Chondrocyte (in vitro differentiated cells): ENCODE measurements at places on chromosomes 12 and 14. TPM values are rescaled to one million over a fixed set of nuclear protein-coding genes. Genes with fewer than 3 reads are reported as not detected.
A peak's percentile ranks its signal among the peaks of the same experiment; 100 is the strongest.

FGF23 gene
- not detected in 3 replicates for total RNA-seq

DNA sequence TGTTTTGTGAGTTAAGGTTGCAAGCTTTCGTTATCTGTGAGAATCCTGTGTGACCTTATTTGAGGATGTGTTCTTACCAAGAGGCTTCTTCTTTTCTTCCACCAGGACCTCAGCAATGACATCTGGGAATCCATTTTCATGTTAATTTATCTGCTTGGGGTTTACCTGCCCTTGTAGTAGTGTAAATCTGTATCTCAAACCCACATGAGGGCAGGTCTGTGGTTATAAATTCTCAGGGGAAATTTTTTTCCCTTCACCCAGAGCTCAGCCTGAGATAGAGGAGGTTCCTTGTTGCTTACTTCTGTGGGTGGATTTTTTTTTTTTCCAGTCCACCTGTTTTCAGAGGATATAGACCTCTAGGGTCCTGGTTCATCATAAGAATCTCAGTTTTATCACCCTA, 70.8 kb downstream of the AKAP6 start:
- no peak overlapping the region for H3K4me3 ChIP-seq
- peaks cover 34% of the 10 kb centered on the region for H3K4me1 ChIP-seq
- DNase-seq, result no peak
- H3K27ac ChIP-seq, result no peak overlapping the region
- H3K27me3 ChIP-seq, result no peaks in the 10 kb centered on the region

DNA sequence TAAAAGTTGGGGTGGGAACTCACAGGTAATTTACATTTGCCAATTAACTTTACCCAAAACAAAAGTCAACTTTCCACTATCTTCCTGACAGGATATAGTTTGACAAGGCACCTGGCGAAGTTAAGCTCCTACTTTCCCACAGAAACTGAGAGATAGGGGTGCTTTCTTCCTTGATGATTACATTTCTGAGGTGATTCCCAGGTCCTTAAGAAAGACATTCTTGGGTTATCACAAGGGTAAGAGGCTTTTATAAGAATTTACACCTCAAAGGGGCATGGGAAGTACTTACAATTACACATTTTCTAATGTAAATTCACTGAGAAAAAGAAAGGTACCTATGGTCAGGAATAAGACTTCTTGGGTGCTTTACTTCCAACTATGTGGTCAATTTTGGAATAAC, 660.9 kb upstream of the MGAT4C start:
- H3K4me3 ChIP-seq, result no peak overlapping the region
- no peak for DNase-seq
- H3K4me1 ChIP-seq, result no peaks in the 10 kb centered on the region

DNA sequence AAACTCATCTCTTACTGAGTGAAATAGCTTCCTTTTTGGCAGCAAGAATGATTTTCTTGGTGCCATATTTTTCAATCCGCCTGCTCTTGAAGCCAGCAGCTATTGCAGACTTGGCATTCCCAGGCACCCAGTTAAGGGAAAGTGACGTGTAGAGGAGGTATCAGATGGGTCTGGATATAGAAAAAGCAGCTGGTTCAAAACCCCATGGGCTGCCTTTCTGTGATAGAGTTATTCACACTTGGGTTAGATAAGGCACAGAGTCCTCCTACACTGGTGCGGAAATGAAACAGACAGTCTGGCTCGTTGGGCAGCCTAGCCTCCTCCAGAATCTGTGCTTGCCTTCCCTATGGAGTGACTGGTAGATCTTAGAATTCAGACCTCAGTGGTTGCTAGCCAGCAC, 62.2 kb downstream of the PTPN11 start:
- H3K27ac ChIP-seq, result no peak overlapping the region
- no peaks in the 10 kb centered on the region for H3K4me1 ChIP-seq
- H3K4me3 ChIP-seq, result no peak overlapping the region
- peaks cover 45% of the 10 kb centered on the region for H3K36me3 ChIP-seq
- DNase-seq, result no peak

PLEKHG7 gene
- not detected in 3 replicates for total RNA-seq

GRCh38 chr12:48788524-48788853, 400 bp downstream of the ADCY6 start:
- no peak for DNase-seq
- H3K27me3 ChIP-seq, result no peaks in the 10 kb centered on the region
- H3K4me1 ChIP-seq, result peaks cover 38% of the 10 kb centered on the region
- peak overlapping the region; percentile 93 for H3K4me3 ChIP-seq
- H3K27ac ChIP-seq, result peak overlapping the region; percentile 92
- no peaks in the 10 kb centered on the region for H3K36me3 ChIP-seq

CIROP gene
- total RNA-seq, result not detected in 3 replicates

- DNase-seq, result no peak
- peaks cover 3% of the 10 kb centered on the region for H3K36me3 ChIP-seq
- no peaks in the 10 kb centered on the region for H3K27me3 ChIP-seq
- no peak within 1 kb of the TSS for H3K4me3 ChIP-seq
Observed at GRCh38 chr12:10098791-10099190, at the start of gene CLEC1A. Gene CLEC1A (minus strand): TSS chr12:10098985. CDS start chr12:10098922, 63 bp downstream.

DNA sequence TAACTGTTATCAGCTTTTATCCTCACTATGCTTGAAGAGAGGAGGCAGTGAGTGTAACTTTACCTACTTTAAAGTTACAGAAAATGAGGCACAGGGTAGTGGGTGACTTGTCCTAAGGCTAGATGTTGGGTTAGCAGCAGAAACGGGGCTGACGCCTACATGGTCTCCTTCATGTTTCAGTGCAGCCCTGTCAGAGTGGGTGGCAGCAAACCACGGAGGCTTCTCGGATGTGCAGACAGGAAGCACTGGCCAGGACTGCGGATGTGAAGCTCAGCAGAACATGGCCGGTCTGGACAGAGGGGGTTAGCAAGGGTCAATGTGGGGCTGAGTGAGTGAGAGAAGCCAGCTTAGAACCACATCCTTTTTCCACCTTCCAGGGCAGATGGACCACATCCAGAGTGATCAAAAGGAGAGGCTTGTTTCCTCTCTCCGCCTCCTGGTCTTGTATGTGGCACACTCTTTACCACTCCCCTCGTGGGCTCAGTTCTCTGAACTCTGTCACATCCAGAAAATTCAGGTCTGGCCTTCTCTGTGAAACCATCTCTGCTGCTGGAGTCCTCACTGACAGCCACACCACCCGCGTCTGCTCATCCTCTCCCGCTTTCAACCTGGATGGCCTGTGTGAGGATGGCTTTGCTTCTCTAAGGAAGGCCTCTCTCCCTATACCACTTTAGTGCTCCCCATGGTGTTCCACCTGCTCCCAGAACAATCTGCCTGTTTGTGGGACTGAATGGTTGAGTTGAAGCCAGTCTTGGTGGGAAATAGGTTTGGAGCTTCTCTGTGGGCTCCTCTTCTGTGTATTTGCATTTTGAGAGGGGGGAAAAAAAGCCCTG, 14.1 kb downstream of the SUSD6 start:
- peaks cover 49% of the 10 kb centered on the region for H3K4me1 ChIP-seq
- no peaks in the 10 kb centered on the region for H3K36me3 ChIP-seq
- peak overlapping the region; percentile 67 for H3K27ac ChIP-seq
- DNase-seq, result peak; percentile 58
- no peaks in the 10 kb centered on the region for H3K27me3 ChIP-seq

CLEC1B gene
- not detected in 3 replicates for total RNA-seq

TAS2R8 gene
- total RNA-seq, result not detected in 3 replicates

DNA sequence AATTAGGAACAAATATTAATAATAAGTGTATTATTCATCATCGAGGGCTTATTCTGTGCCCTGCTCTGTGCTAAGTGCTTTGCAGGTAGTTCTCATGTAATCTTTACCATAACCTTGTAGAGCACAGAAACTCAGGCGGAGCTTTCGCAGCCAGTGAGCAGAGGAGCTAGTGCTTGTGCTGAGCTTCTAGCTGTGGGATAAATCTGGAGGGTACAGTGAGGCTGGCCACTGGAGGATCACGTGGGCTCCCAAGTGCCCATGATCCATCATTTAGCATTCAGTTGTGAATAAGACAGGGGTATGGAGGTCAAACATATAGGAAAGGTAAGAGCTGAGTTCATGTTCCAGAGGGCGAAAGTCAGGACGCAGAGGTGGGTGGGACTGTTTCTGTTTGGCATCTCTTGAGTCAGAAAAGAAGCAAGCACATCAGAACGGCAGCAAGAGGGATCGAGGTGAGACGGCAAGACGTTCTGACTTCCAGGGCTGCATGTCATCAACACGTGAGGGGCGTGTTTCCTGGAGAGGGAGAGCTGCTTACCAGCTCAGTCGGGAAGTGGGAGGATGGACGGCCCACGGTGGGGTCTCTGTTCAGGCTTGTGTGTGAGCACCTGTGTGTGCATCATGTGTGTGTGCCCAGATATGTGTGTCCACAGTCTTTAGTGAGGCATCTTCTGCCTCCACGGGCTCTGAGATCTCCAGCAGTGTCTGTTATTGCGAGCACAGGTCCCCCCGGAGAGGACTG, 16.8 kb upstream of the KRT80 start:
- DNase-seq, result peak; percentile 68
- no peaks in the 10 kb centered on the region for H3K27me3 ChIP-seq
- no peak overlapping the region for H3K4me3 ChIP-seq
- H3K4me1 ChIP-seq, result peaks cover 64% of the 10 kb centered on the region
- no peak overlapping the region for H3K27ac ChIP-seq

CMA1 gene
- not detected in 3 replicates for total RNA-seq

- H3K36me3 ChIP-seq, result peaks cover 2% of the 10 kb centered on the region
Observed at GRCh38 chr14:41973178-41973577, 366.5 kb downstream of the LRFN5 start.

- H3K4me1 ChIP-seq, result no peaks in the 10 kb centered on the region
- H3K27me3 ChIP-seq, result peaks cover 1% of the 10 kb centered on the region
- no peak overlapping the region for H3K27ac ChIP-seq
- H3K36me3 ChIP-seq, result no peaks in the 10 kb centered on the region
- H3K4me3 ChIP-seq, result no peak overlapping the region
Observed at GRCh38 chr12:118521036-118521370, 144.6 kb downstream of the SUDS3 start.

DNA sequence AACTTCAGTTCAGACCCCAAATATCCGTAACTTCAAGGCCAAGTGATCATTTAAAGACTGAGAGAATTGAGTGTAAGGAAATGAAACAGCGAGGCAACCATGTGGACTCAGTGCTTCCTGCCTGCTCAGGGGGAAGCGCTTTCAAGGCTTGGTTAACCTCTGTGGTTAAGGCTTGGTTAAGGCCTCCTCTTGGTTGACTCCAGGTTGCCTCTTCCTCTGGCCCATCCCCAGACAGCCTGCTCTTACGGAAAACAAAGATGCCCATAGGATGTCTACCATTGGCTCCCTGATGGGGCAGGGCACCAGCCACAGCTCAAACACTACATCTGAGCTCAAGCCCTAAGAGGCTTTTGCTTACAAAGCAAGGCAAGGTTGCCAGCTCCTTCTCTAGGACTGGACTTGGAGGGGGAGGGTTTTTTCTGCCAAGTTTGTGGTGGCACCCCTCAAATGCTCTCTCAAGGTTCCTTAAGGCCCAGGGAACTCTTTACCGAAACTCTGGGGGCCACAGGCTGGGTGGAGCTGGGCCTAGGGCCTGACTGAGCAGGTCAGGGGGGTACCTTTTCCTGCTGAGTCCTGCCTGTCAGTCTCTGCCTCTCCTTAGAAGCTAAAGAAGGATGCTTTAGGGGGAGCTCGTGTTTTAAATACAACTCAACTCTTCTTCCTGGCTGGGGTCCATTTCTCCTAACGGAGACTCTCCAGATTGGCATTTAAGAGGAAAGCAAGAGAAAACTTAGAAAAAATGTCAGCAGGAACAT, 13.7 kb downstream of the COL2A1 start:
- no peak overlapping the region for H3K4me3 ChIP-seq
- DNase-seq, result no peak
- no peaks in the 10 kb centered on the region for H3K27me3 ChIP-seq
- peaks cover 13% of the 10 kb centered on the region for H3K4me1 ChIP-seq

PLBD1 gene
- total RNA-seq, result 2.4 to 5.5 TPM (median 4.1 TPM) in 3 replicates

SPX gene
- 2.1 to 4.4 TPM (median 2.6 TPM) in 3 replicates for total RNA-seq

GRCh38 chr12:131862084-131862441, 32.4 kb upstream of the ULK1 start:
- no peaks in the 10 kb centered on the region for H3K27me3 ChIP-seq
- no peak overlapping the region for H3K4me3 ChIP-seq
- no peak overlapping the region for H3K27ac ChIP-seq
- DNase-seq, result no peak

GRCh38 chr12:50678650-50679365, 85.1 kb upstream of the ATF1 start:
- DNase-seq, result no peak
- H3K27me3 ChIP-seq, result no peaks in the 10 kb centered on the region
- H3K4me3 ChIP-seq, result no peak overlapping the region
- H3K27ac ChIP-seq, result peak overlapping the region; percentile 41
- peaks cover 7% of the 10 kb centered on the region for H3K36me3 ChIP-seq
- H3K4me1 ChIP-seq, result peaks cover 38% of the 10 kb centered on the region

- no peak overlapping the region for H3K27ac ChIP-seq
- H3K27me3 ChIP-seq, result no peaks in the 10 kb centered on the region
- H3K4me1 ChIP-seq, result peaks cover 4% of the 10 kb centered on the region
- H3K36me3 ChIP-seq, result peaks cover 10% of the 10 kb centered on the region
- H3K4me3 ChIP-seq, result no peak overlapping the region
- DNase-seq, result no peak
Observed at GRCh38 chr14:104935026-104935650, 10.5 kb downstream of the PLD4 start.

DNA sequence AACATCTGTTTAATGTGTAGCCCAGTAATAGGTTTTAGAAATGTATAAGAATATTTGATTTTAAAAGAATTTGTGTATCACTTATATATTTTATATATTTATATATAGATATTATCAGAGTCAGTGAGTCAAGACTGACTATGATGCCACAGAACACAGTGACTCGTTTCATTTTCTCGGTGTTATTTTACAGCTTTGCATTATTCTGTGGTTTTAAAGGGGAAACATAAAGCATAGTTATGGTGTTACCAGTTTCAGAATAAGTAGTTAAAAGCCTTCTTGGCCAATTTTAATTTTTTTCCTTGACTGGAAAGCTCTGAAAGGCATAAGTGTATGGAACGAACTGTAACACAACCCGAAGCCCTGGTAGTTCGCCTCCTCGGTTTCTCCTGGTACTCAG, 91.0 kb downstream of the GRIP1 start:
- no peaks in the 10 kb centered on the region for H3K27me3 ChIP-seq
- no peak overlapping the region for H3K27ac ChIP-seq
- no peaks in the 10 kb centered on the region for H3K36me3 ChIP-seq
- no peak for DNase-seq

GRCh38 chr14:50997712-50998111, 53.4 kb upstream of the PYGL start:
- H3K27me3 ChIP-seq, result no peaks in the 10 kb centered on the region
- no peak for DNase-seq
- peaks cover 3% of the 10 kb centered on the region for H3K4me1 ChIP-seq
- H3K36me3 ChIP-seq, result peaks cover 17% of the 10 kb centered on the region
- H3K27ac ChIP-seq, result no peak overlapping the region

DNA sequence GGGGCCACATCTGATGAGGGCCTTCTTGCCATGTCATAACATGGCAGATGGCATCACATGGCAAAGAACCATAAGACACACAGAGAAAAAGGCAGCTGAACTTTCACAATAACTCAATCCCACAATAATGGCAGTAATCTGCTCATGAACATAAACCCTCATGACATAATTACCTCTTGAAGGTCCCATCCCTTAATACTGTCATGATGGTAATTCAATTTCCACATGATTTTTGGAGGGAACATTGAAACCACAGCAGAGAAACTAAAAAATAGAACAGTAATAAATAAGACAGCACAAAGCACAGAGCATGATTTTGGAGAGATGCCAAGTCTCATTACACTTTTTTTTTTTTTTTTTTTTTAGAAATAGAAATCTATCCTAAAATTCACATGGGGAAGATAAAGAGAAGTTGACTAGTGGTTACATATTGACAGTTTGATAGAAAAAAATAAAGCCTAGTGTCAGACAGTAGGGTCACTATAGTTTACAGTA, 61.8 kb upstream of the ATF7IP start:
- H3K27me3 ChIP-seq, result no peaks in the 10 kb centered on the region
- no peaks in the 10 kb centered on the region for H3K4me1 ChIP-seq
- H3K27ac ChIP-seq, result no peak overlapping the region

GOLGA5 gene
- 51.9 to 60.8 TPM (median 52.9 TPM) in 3 replicates for total RNA-seq
